GM04503 (cell line): ENCODE measurements at places on chromosomes 5 and 9.

GRCh38 chr5:127400539-127400938 is 109.9 kb downstream of the MEGF10 start:
- no peak for DNase-seq

- no peak for DNase-seq
These were observed 124.6 kb upstream of the ERCC6L2 start for GRCh38 chr9:95750725-95751519.

GRCh38 chr9:116928884-116929283 is 241.8 kb downstream of the TRIM32 start:
- no peak for DNase-seq

GRCh38 chr5:159181152-159181551 is 28.2 kb downstream of the RNF145 start:
- DNase-seq, result no peak
